ENCODE measurements at places on chromosomes 16 and 17. TPM values are rescaled to one million over a fixed set of nuclear protein-coding genes. Genes with fewer than 3 reads are reported as not detected.

GRCh38 chr16:68233835-68234187, 2.1 kb downstream of the ESRP2 start:
- no peaks in the 10 kb centered on the region for H3K27me3 ChIP-seq
- peaks cover 10% of the 10 kb centered on the region for H3K4me1 ChIP-seq
- no peak overlapping the region for H3K27ac ChIP-seq
- H3K36me3 ChIP-seq: peaks cover 2% of the 10 kb centered on the region

GRCh38 chr16:78278056-78278450, 178.6 kb downstream of the WWOX start:
- H3K36me3 ChIP-seq: no peaks in the 10 kb centered on the region
- H3K27ac ChIP-seq: no peak overlapping the region
- no peaks in the 10 kb centered on the region for H3K4me1 ChIP-seq
- H3K4me3 ChIP-seq: no peak overlapping the region

DNA sequence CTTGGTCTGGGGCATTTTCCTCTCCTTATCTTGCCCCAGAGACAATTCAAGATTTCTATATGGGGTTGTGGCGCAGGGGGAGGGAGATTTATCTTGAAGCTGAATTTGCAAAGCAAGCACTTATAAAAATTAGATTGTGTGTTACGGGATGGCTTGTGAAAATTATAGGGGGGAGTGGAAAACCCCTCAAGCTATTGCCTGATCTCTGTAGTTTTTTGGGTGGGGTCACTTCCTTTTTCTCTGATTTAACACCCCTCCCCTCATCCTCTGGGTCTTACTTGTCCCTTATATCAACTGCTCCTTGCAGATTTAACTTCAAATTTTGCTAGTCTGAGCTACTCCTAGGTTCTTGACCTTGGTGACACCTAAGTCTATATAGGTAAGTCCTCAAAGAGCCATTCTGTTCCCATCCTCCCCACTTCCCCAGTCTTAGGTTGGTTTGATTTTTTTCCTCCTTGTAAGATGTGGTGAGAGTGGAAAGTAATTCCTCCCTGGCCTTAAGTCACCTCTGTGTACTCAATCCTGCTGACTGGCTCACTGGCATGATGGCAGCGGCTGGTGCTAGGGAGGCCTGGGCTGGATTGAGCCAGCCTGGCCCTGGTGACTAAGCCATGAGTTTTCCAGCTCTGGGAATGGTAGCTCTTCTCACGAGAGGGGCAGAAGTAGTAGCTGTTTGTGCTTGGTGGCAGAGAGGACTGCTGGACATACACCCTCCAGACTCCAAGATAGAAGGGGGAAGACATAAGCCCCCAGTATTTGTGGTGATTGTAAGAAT, 2.3 kb downstream of the ARL4D start:
- peak overlapping the region; percentile 82 for H3K4me3 ChIP-seq
- H3K27ac ChIP-seq: peak overlapping the region; percentile 35
- DNase-seq: peak; percentile 88
- H3K36me3 ChIP-seq: peaks cover 11% of the 10 kb centered on the region

GRCh38 chr16:87701078-87701460, 64.7 kb downstream of the KLHDC4 start:
- no peak overlapping the region for H3K27ac ChIP-seq
- no peaks in the 10 kb centered on the region for H3K4me1 ChIP-seq
- DNase-seq: no peak
- H3K4me3 ChIP-seq: no peak overlapping the region
- no peaks in the 10 kb centered on the region for H3K27me3 ChIP-seq

DNA sequence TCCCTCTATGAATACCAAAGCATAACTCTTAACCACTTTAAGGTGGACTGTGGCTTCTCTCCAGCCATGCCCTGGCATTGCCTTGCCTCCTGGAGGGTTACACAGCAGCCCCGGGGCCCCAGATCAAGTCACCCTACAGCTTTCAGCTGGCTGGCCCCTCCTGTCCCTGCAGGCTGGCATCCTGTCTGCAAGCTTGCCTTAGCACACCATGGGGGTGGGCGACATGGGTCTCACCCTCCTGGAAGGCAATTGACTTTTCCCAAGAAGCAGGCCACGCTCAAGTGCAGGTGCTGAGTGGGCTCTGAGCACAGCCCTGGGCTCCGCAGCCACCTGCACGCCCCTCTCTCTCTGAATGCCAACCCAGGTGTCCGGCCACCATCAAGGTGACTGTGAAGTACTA, 25.8 kb upstream of the AKTIP start:
- no peaks in the 10 kb centered on the region for H3K4me1 ChIP-seq
- H3K4me3 ChIP-seq: no peak overlapping the region
- H3K36me3 ChIP-seq: no peaks in the 10 kb centered on the region
- no peak overlapping the region for H3K27ac ChIP-seq

DNA sequence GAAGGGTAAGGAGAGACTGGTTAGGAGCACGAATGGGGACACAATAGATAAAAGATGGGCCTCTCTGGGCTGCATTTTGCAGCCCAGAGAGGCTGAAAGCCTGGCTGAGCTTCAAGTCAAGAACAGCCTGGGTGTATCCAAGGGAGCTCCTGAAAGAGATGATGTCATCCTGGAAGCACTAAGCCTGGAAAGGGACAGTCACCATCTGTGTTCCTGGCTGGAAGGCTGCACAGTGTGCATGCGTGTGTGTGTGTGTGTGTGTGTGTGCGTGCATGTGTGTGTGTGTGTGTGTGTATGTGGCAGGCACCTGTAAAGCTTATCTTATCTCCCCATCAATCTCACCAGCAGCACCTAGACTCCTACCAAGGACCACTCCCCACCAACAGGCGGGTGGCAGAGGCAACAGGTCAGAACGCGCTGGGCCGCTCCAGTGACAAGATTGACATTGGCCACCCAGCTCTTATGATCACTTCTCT, 44.1 kb downstream of the COG7 start:
- no peak overlapping the region for H3K27ac ChIP-seq
- peaks cover 54% of the 10 kb centered on the region for H3K36me3 ChIP-seq

- no peaks in the 10 kb centered on the region for H3K4me1 ChIP-seq
- no peak overlapping the region for H3K27ac ChIP-seq
Measured at GRCh38 chr16:3578610-3579551, 1.7 kb upstream of the NLRC3 start.

DNA sequence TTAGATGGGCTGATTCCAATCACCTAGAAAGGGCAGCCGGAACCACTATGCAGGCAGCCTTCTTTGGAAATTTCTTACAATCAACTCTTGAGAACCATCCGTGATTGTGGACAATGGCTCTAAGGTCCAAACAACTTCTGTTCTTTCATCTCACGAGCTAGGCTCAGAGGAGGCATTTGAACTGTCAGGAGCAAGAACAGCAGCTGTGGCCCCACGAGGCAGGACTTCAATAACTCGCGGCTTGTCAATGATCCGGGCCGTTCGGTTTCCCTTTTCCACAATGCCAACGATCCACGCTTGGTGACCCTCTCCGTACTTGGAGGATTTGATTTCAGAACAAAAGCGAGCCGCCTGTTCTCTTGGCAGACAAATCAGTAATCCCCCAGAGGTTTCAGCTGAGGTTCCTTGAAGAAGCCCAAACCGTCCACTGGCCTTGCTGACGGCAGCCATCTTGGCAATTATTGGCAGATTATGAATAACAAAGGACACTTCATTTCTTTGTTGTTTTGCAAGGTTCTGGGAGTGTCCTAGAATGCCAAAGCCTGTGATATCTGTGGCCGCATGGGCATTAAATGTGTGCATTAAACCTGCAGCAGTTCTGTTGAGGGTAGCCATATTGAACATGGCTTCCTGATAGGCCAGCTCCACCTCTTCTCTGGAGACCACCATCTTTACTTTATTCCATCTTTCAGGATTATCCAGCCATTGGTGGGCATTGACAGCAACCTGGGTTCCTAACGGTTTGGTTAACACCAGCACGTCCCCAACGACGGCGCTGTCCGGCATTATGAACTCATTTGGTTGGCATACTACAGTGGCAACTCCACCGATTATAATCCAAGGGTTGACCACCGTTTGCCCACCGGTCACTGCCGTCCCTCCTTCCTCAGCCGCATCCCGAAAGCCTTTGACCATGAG, 1.2 kb downstream of the SEPHS2 start:
- no peaks in the 10 kb centered on the region for H3K27me3 ChIP-seq
- DNase-seq: no peak
- H3K27ac ChIP-seq: peak overlapping the region; percentile 61
- peak overlapping the region; percentile 65 for H3K4me3 ChIP-seq
- peaks cover 5% of the 10 kb centered on the region for H3K4me1 ChIP-seq

- H3K4me3 ChIP-seq: peak overlapping the region; percentile 78
- peaks cover 2% of the 10 kb centered on the region for H3K4me1 ChIP-seq
Measured at GRCh38 chr17:32349503-32349853, 479 bp upstream of the ZNF207 start.

GRCh38 chr17:29855686-29856085, 74.3 kb downstream of the SSH2 start:
- peak; percentile 75 for DNase-seq
- no peak overlapping the region for H3K27ac ChIP-seq
- no peak overlapping the region for H3K4me3 ChIP-seq
- H3K4me1 ChIP-seq: peaks cover 1% of the 10 kb centered on the region

DNA sequence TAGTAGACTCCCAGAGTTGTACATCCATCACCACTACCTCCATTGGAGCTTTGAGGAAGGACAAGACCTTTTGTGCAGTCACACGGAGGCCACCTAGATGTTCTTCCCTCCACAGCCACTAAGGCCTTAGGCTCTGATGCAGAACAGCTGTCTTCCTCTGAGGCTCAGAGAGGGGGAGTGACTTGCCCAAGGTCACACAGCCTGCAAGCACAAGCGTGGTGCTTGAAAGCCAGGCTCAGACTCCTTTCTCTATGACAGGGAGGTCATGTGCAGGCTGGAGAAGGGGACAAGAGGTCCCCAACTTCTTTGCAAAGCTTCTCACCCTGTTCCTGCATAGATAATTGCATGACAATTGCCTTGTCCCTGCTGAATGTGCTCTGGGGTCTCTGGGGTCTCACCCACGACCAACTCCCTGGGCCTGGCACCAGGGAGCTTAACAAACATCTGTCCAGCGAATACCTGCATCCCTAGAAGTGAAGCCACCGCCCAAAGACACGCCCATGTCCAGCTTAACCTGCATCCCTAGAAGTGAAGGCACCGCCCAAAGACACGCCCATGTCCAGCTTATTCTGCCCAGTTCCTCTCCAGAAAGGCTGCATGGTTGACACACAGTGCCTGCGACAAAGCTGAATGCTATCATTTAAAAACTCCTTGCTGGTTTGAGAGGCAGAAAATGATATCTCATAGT, 12.7 kb downstream of the SCGB1C2 start:
- peaks cover 11% of the 10 kb centered on the region for H3K27me3 ChIP-seq
- H3K4me3 ChIP-seq: no peak overlapping the region
- no peak overlapping the region for H3K27ac ChIP-seq
- H3K36me3 ChIP-seq: no peaks in the 10 kb centered on the region
- DNase-seq: no peak

GRCh38 chr17:38578229-38579082, 27.3 kb downstream of the SRCIN1 start:
- H3K36me3 ChIP-seq: no peaks in the 10 kb centered on the region
- H3K27ac ChIP-seq: no peak overlapping the region
- H3K27me3 ChIP-seq: peaks cover 87% of the 10 kb centered on the region

- no peak overlapping the region for H3K4me3 ChIP-seq
- H3K36me3 ChIP-seq: no peaks in the 10 kb centered on the region
- H3K27me3 ChIP-seq: no peaks in the 10 kb centered on the region
- H3K4me1 ChIP-seq: no peaks in the 10 kb centered on the region
Measured at GRCh38 chr17:82974136-82974952, 105.1 kb upstream of the METRNL start.

GRCh38 chr17:65888649-65889048, 303.3 kb downstream of the CEP112 start:
- peak; percentile 66 for DNase-seq
- H3K4me3 ChIP-seq: no peak overlapping the region
- no peaks in the 10 kb centered on the region for H3K36me3 ChIP-seq
- H3K27ac ChIP-seq: no peak overlapping the region

DNA sequence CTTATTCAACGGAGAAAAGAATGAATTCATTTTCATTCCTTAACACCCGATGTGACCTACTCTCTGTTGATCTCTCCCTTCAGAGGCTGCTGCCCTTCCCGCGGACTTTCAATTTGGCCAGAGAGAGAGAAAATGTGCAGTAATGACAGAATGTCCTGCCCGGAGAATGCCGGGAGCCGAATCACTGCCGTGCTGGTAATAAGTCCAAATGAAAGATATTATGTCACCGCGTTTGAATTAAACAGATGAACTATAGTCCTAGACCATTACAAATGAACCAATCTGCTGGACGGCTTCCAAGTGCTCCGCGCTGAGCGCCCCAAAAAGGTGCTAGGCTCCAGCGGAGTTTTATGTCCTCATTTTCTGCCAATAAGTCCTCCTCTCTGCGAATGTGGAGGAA, 14.7 kb upstream of the C16orf82 start:
- H3K36me3 ChIP-seq: no peaks in the 10 kb centered on the region
- H3K4me3 ChIP-seq: no peak overlapping the region
- DNase-seq: no peak

DNA sequence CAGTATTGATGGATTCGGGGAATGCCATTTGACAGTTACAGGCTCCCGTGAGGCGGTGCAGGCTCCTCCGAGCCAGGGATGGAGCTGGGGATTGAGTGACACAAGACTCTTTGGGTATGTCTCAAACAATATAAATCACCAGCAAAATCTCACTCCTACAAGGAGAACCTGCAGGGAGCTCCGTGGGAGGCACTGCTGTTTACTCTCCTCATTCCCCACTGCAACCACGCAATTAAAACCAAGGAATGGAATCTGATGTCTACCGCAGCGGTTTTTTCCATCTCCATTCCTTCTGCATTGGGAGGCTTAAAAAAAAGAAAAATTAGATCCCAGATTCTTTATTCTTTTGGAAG, 157.9 kb downstream of the WWOX start:
- H3K4me3 ChIP-seq: no peak overlapping the region
- DNase-seq: no peak
- H3K27ac ChIP-seq: no peak overlapping the region
- H3K36me3 ChIP-seq: no peaks in the 10 kb centered on the region

DNA sequence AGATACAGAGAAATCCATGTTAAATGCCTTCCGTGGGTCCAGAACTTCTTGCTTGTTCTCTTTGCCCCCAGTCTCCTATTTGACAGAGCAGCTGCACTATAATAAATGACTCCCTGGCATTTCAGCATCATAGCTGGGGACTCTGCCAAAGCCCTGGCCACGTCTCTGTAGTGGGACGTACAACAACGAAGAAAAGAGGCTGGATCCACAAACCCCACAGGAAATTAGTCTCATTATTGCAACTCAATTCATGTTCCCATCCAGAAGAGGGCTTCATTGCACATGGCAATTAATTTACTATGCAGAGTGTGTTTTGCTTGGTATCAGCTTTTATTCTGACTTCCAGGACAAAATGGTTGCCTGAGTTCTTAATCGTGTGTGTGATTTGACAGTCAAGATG, 121.3 kb downstream of the CDH13 start:
- H3K27ac ChIP-seq: no peak overlapping the region
- no peaks in the 10 kb centered on the region for H3K36me3 ChIP-seq
- no peak overlapping the region for H3K4me3 ChIP-seq

- no peak overlapping the region for H3K4me3 ChIP-seq
- DNase-seq: no peak
- peaks cover 23% of the 10 kb centered on the region for H3K27me3 ChIP-seq
- no peaks in the 10 kb centered on the region for H3K36me3 ChIP-seq
Measured at GRCh38 chr16:49834531-49835151, 21.3 kb downstream of the ZNF423 start.

- no peak overlapping the region for H3K4me3 ChIP-seq
- H3K36me3 ChIP-seq: no peaks in the 10 kb centered on the region
- no peak overlapping the region for H3K27ac ChIP-seq
Measured at GRCh38 chr17:29903471-29903870, 26.6 kb downstream of the SSH2 start.

Gene LITAFD
- total RNA-seq: not detected

Gene ZNF276
- total RNA-seq: 4.1 TPM

Gene LHX1
- not detected for total RNA-seq

Gene ENPP7
- not detected for total RNA-seq

Gene GSE1
- total RNA-seq: 9.4 TPM

Gene TBC1D3G
- total RNA-seq: not detected

Gene SALL1
- 0.90 TPM for total RNA-seq

Data from IMR-90 (cell line).